ENCODE measurements at places on chromosomes 7 and 10.

- DNase-seq, result peak; percentile 21
Observed at GRCh38 chr10:24008164-24009091, 200.5 kb upstream of the KIAA1217 start.

DNA sequence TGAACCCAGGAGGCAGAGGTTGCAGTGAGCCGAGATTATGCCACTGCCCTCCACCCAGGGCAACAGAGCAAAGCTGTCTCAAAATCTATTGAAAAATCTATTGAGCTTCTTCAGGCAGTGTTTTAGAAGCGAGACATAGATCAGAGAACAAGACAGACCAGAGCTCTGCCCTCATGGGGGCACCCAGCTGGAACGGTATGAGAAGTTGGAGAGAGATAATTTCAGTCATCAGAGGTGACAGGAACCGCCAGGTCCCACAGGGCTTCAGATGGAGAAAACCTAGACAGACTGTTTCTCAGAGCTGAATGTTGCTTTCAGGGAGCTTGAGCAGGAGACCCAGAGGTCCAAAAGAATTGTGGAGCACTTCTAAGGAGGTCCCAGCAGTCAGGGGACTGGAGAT, 14.2 kb upstream of the GTF2IRD1 start:
- DNase-seq, result no peak

- no peak for DNase-seq
Observed at GRCh38 chr7:25359471-25360059, 131.3 kb upstream of the NPVF start.

- DNase-seq, result no peak
Observed at GRCh38 chr10:74704629-74705357, 121.6 kb upstream of the KAT6B start.

GRCh38 chr10:106746868-106747267, 417.6 kb downstream of the SORCS1 start:
- no peak for DNase-seq

DNA sequence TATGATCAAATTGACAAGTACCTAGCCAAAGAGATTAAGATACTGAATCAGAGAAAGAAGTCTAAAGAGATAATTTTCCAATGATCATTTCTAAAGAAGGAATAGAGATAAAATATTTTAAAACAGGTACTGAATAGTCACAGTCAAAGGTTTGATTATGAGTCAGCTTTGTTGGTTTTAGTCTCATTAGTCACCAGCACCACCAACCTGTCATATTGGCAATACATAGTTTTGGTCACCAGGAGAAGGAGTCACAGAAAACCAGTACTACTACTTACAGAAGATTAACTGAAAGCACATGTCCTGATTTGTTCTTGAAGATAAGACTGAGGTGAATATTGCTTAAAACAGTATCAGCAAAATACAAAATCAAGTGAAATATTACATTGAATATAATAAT, 34.6 kb downstream of the ZEB1 start:
- peak; percentile 30 for DNase-seq

- DNase-seq, result no peak
Observed at GRCh38 chr7:132019703-132020102, 463.3 kb upstream of the PODXL start.

DNA sequence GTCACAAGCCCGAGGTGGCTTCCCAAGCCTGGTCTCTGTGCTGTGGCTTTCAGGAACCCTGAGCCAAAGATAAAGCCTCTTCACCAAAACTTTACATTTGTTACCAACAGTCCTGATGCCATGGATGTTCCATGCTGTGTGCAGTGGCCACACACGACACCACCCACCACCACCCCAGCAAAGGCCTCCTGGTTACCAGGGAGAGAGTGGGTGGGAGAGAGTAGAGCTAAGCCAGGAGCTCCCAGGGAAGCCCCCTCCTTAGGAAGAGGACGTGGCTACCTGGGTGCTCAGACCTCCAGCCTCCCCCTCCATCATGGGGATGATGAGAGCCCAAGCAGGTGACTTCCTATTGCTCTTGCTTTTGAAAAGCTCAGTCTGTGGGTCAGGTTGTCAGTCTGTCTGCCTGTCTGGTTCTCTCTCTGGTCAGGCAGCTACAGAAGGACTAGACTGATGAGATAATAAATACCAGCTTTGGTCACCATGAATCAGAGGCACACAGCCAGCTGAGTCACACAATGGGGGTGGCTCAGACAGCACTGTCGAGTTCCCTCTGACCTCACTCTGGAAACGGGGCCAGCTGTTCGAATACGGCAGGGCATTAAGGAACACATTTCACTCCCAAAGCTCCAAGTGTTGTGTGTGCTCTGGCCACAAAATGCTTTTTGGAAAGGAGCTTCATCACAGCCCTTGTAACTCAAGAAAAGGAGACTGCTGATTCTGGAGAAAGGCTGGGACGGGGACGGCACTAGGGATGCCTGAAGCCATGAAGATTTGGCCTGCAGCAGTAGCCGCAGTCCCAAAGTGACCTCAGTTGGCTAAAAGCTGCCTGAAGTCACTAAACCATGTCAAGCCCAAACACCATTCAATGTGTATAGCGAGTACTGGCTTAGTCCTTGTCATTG, 166.0 kb downstream of the FANK1 start:
- DNase-seq, result peak; percentile 95

DNA sequence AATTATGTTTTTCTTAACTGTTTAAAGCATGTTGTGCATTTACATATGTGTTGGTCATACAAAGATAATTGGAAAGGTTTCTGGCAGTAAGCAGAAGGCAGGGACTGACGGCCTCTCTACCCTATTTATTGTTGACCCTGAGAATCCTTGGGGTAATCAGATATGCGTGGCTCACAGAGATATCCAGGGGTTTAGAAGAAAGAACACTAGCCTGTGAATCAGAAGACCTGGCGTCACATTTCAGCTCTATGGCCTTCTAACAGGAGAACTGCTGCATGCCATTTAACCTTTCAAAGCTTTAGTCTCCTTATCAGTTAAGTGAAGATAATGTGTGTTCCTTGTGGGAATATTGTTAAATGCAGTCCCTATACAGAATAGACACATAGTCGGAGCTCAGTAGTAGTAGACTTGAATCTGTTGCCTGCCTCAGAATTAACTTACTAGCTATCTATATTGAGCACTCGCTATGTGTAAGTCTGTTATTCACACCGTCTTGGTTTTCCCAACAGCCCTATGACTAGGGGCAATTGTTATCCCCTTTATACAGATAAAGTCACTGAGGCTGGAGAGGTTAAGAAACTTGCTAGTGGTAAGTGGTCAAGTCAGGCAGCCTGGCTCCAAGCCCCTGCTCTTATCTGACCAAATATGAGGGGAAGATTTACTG, 129.6 kb upstream of the ANKRD1 start:
- DNase-seq, result no peak

DNA sequence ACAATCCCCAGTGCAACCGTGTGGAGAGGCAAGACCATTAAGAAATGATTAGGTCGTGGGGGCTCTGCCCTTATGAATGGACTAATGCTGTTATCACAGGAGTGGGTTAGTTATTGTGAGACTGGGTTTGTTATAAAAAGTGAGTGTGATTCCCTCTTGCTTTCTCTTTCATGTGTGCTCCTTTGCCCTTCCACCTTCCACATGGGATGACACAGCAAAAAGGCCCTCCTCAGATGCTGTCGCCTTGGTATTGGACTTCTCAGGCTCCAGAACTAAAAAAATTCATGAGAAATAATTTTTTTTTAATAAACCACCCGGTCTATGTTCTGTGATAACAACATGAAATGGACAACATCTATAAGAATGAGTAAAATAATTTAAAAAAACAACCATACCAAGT, 136.1 kb upstream of the PCBD1 start:
- no peak for DNase-seq
